ENCODE measurements at places on chromosomes 5 and 9. TPM values are rescaled to one million over a fixed set of nuclear protein-coding genes. Genes with fewer than 3 reads are reported as not detected.

The OR1Q1 gene
- total RNA-seq = not detected

The SCGB3A2 gene
- total RNA-seq = not detected

The PITX1 gene
- total RNA-seq = 34.6 TPM

The RXRA gene
- total RNA-seq = 27.6 TPM

The PCDHGA3 gene
- total RNA-seq = not detected

The JAKMIP2 gene
- total RNA-seq = not detected

The UBE2QL1 gene
- total RNA-seq = 0.13 TPM

The LCN9 gene
- total RNA-seq = not detected

The CEP72 gene
- total RNA-seq = 10.7 TPM

The ZSWIM6 gene
- 6.3 TPM for total RNA-seq

The CSF2 gene
- total RNA-seq = 0.39 TPM

The PRDM9 gene
- not detected for total RNA-seq

The UNC13B gene
- total RNA-seq = 8.7 TPM

The ITGA2 gene
- 36.5 TPM for total RNA-seq

The PCDHA10 gene
- total RNA-seq = not detected

The TNFSF15 gene
- total RNA-seq = 0.41 TPM

The SLC4A9 gene
- 0.01 TPM for total RNA-seq

The ESM1 gene
- total RNA-seq = not detected

The GARNL3 gene
- total RNA-seq = 2.3 TPM

The SPAG8 gene
- 0.27 TPM for total RNA-seq

The MEF2C gene
- not detected for total RNA-seq

The FAXDC2 gene
- total RNA-seq = 0.17 TPM

The PGGT1B gene
- 21.1 TPM for total RNA-seq

The ECSCR gene
- total RNA-seq = not detected
